ENCODE measurements at places on chromosomes 5 and 9. TPM values are rescaled to one million over a fixed set of nuclear protein-coding genes. Genes with fewer than 3 reads are reported as not detected.

SPTAN1 gene
- total RNA-seq = 365 TPM

CFAP157 gene
- total RNA-seq = 0.09 TPM

MELK gene
- 6.0 TPM for total RNA-seq

MEF2C gene
- total RNA-seq = 4.7 TPM

LHX3 gene
- total RNA-seq = not detected

ANKRD31 gene
- total RNA-seq = 0.14 TPM

TEK gene
- total RNA-seq = 19.2 TPM

PPP1R26 gene
- 9.5 TPM for total RNA-seq

OBP2B gene
- not detected for total RNA-seq

MARVELD2 gene
- 0.14 TPM for total RNA-seq

GDA gene
- total RNA-seq = not detected

CDKN2A gene
- total RNA-seq = 9.5 TPM
